Stimulated activated CD8-positive, alpha-beta memory T cell treated with anti-CD3 and anti-CD28 coated beads, Interleukin-12 subunit alpha, Interleukin-12 subunit beta, amount 100 ng/mL, for 1 hour (primary cell): ENCODE measurements at places on chromosomes 4 and X.

DNA sequence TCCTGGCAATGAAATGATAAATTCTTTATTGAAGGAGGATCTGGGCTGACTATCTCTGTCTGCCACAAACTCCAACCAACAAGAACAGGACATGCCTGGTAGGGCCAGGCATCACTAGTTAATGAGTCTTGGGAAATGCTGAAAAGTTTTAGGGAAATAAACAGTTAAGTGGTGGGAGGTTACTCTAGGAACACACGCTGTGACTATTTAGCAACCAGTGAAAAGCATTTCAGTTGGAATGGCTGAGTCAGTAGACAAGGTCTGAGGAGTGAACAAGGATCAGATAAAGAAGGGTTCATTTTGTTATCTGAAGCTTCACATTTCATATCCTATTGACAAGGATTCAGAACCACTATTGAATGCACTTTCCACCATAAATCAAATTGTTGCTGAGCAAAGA lies 394.9 kb upstream of the BOD1L1 start:
- DNase-seq: no peak

- DNase-seq: no peak
Observed at GRCh38 chrX:15448010-15448639, 45.0 kb downstream of the PIR start.

DNA sequence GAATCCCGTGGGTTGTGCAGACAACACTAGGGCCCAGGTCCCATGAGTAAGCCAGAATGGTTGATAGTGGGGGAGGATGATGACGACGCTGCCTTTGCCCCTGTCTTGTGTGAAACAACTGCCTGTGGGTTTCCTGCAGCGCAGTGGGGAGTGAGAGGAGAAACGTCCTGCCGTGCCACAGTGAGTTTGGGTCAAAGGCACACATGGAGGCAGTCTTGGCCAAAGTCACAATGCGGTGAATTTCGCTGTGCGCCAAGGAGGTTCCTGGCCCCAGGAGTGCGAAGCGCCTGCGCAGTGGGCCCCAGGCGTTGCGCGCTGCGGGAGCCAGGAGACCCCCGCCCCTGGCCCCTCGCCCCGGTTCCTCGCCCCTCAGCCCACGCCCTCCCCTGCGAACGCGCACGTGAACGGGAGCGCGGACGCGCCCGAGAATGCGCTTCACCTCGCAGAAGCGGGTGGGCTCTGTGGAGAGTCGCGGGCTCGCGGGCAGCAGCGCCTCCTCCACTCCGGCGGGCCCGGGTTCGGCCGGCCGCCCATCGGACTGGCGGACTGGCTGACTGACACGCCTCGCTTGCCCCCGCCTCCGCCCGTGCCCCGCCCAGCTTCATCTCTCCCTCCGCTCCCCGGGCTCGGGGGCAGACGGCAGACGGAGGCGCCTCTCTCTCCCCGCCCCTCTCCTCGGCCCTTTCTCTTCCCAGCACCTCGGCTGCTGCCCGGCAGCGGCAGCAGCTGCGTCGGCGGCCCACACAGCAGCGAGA lies at the start of gene NUDT10:
Gene NUDT10, plus strand, starts transcription at position 635 of the 755 bp plus-strand sequence. CDS start 144 bp downstream, outside the sequence.
- no peak for DNase-seq

DNA sequence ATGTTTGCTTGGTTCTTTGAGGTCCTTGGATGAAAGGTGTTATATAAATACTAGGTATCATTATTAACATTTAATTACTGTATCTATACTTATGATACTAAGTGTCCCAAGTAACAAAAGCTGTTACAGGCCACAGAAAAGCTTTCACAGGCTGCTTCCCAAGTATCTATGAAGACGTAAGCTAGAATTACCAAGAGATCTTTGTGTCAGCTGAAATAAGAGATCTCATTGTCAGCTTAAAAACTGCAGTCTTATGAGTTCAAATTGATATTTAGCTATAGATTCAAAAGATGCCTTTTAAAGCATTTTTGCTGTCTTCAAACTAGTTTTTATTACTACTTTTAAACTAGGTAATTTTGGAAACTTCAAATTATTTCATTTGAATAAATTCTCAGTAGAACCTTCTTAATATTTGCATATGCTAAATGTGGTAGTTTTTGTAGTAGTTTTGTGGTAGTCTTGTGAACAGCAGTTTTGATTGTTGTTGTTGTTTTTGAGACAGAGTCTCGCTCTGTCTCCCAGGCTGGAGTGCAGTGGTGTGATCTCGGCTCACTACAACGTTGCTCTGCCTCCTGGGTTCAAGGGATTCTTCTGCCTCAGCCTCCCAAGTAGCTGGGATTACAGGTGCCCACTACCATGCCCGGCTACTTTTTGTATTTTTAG lies 170.0 kb upstream of the RPL34 start:
- DNase-seq: no peak

DNA sequence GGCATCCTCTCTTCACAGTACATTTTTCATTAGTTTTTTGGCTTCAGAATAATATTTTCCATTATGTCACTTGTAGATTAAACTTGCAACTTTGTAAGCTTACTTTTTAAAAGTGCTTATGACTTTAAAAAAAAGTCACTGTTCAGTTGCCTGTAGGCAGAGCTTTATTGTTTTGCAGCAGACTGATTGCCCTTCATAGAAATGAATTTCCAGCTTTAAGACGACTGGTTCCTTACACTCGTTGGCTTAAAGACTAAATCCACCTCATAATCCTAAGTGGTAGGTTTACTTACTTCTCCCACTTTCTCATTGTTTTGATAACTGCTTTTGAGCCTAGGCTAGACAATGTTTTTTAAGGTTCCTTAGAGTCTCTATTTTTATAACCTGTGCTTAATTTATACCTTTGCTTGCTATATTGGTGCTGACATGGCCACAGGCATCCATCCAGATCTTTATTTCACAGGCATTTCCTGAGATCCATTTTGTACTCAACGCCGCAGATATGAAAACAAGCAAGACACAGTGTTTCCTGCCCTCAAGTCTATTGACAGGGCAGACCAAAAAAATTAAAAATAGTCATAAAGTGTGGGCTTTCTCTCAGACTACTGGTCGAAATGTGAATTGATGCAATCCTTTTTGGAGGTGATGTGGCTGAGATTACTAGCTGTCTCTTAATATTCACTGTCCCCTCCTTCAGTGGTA lies 12.6 kb upstream of the IL13RA2 start:
- no peak for DNase-seq

GRCh38 chr4:88511236-88511635 lies 12.3 kb downstream of the PYURF start:
- no peak for DNase-seq

- no peak for DNase-seq
Observed at GRCh38 chrX:5242091-5242790, 986.4 kb downstream of the NLGN4X start.

GRCh38 chr4:17491196-17491595 lies 20.7 kb downstream of the QDPR start:
- no peak for DNase-seq

- DNase-seq: no peak
Observed at GRCh38 chr4:5755161-5755560, 44.2 kb downstream of the EVC start.

DNA sequence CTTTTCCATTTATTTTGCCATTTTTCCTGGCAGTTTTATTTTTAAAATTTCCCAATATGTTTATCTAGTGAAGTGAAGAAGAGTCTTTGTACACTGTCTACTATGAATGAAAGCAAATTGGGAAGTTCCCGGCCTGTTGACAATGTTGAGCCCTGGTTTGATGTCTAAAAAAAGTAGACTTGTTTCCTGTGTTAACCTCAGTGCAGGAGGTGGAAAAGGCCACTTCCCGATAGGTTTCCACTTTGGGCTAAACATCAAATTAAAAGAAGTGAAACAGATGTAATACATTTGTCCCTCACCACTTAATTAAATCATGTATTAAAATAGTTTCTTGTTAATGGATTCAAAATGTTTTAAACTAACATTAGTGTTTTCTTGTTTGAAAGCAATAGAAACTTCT lies 30.0 kb downstream of the BBS12 start:
- no peak for DNase-seq

- no peak for DNase-seq
Observed at GRCh38 chr4:70980196-70980595, 13.3 kb upstream of the DCK start.

GRCh38 chrX:50704360-50704759 lies 109.6 kb downstream of the SHROOM4 start:
- no peak for DNase-seq

GRCh38 chr4:2906218-2906617 lies 57.0 kb downstream of the NOP14 start:
- no peak for DNase-seq

GRCh38 chr4:83285055-83285407 lies 433 bp upstream of the COQ2 start:
- no peak for DNase-seq

GRCh38 chr4:185165605-185166063 lies 22.6 kb downstream of the SLC25A4 start:
- no peak for DNase-seq

DNA sequence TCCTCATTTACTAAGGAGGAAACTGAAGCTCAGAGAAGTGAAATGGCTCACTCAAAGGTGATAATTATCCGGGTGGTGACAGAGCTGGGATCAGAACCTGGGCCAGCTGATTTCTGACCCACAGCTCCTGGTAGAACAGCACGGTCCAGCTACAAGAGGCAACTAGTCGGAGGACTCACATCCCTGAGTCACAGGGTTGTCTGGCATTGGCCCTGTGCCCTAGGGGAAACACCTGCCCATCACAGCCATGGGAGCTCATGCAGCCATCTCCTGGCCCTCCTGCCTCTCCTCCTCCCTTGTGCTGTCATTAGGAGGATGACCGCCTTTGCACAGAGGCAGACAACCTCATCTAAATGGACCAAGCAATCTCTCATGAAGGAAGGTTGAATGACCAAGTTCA lies 115.2 kb upstream of the TSPAN5 start:
- no peak for DNase-seq

DNA sequence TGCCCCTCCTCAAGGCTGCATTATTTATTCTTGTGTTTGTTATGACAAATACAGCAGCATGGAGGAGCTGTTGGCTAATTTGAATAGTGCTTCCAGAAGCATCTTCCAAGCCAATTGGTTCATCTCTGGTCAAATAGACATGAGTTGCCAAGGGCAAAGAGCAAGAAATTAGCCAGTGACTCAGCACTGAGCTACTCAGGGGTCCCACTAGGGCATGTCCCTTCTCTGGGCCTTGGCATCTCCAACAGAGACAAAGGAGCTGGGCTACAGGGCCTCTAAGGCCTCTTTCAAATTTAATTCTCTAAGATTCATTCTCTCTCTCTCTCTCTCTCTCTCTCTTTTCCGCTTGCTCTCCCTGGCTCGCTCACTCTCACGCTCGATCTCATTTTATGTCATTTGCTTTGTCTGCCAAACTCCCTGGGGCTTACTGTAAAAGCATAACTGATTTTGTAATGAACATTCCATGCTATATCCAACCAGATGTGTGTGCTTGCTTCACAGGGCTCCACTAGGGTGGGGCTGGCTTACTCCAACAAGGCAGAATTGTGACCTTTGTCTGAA lies 86.7 kb upstream of the MAGEA4 start:
- DNase-seq: no peak

DNA sequence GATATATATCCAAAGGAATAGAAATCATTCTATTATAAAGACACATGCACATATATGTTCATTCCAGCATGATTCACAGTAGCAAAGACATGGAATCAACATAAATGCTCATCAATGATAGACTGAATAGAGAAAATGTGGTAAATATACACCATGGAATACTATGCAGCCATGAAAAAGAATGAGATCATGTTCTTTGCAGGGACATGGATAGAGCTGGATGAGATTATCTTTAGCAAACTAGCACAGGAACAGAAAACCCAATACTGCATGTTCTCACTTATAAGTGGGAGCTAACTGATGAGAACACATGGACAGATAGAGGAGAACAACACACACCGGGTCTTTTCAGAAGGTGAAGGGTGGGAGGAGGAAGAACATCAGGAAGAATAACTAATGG lies 1318.6 kb downstream of the PCDH19 start:
- no peak for DNase-seq

GRCh38 chr4:2662598-2662997 lies 93.5 kb downstream of the TNIP2 start:
- no peak for DNase-seq

- DNase-seq: no peak
Observed at GRCh38 chr4:5821665-5822358, 71.1 kb downstream of the CRMP1 start.

- no peak for DNase-seq
Observed at GRCh38 chr4:3262208-3263052, 13.5 kb downstream of the MSANTD1 start.

DNA sequence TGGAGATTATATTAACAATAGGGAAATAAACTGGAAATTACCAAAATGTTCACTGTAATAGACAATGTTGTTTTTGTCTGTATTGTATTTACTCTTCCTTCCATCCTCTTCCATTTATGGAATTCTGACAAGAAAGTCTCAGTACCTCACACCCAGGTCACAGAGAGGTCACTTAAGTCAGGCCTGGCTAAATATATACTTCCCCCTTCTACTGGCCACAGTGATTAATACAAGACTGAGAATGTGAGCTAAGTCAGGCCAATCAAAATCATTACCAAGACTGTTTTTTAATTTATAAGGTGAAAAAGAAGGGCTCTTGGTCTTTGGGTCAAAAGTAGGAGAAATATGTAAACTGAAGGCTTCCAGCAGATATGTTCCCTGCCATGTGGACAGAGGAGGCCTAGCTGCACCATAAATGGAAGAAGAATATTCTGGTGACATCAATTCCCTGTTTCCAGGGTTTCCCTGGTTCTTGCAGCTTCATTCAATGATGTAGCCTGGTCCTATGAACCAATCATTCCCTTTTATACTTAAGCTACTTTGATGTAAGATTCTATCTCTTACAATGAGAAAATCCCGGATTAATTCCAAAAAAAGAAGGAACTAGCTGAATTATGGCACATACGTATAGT lies 64.3 kb downstream of the LRBA start:
- DNase-seq: no peak

GRCh38 chr4:166734797-166735196 lies 499.5 kb downstream of the SPOCK3 start:
- DNase-seq: no peak

- DNase-seq: no peak
Observed at GRCh38 chrX:23403849-23404248, 69.2 kb downstream of the PTCHD1 start.
